ENCODE measurements at places on chromosomes 12 and 14. TPM values are rescaled to one million over a fixed set of nuclear protein-coding genes. Genes with fewer than 3 reads are reported as not detected.

DNA sequence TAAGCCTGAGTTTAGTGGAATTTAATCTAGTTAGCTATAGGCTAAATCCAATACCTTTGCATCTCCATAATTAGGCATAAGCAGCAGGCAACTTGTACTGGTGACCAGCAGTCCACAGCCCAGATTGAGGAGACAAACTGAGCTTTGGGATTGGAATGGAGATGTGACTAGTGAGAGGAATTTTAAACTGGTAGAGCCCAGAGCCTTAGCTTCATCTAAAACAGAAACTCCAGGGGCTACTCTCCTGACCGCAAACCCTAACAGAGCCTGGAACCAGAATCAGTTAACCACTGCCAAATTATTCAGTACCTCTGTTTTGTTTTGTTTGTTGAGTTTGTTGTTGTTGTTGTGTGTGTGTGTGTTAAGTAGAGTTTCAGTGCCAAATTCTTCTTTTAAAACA lies 53.2 kb downstream of the TSPAN19 start:
- no peak for DNase-seq

- no peak for DNase-seq
Measured at GRCh38 chr14:61250063-61250462, 31.1 kb downstream of the TMEM30B start.

DNA sequence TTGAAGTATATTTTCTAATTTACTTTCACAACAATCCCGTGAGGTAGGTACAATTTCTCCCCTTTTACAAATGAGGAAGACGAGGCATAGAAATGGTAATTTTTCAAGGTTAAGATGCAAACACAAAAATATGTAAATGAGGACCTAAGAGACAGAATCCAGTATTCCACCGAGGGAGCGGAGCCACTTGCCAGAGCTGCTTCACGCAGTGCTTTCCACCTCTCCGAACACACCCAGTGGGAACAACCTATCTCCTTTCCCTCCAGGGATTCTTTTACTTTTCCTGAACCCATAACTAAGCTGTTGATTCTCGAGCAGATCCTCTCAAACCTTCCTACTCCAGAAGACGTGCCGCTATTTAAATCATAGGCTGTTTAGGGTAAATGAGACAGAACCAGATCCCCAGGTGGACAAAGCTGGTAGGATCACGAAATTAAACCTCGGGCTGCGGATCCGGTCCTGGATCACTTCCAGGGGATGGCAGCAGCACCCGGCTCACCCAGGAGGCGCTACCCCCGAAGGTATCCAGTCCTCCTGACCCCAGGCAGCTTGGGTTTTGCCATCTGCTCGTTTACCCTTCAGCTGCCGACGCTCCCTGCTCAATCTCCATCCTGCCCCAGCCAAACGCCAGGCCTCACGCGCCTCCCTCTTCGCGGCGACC lies 1.5 kb downstream of the DDHD1 start:
- DNase-seq = no peak

DNA sequence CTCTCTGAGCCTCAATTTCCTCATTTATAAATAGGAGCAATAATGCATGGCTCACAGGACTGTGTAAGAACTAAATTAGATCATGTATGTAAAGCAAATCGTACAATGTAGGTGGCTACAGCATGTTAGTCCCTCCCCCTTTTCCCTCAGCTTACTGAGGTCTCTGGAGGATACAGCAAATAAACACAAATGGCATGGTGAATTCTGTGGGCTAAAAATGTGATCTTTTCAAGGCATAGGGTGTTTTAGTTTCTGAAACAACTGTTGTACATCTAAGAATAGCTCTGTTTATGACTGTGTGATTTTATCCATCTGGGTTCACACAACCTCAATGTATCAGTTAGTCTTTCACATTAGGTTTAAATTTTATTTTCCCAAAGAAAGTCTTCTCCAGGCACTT lies 121.2 kb upstream of the PLEKHG7 start:
- DNase-seq = no peak

GRCh38 chr12:84058136-84058535 lies 854.5 kb downstream of the SLC6A15 start:
- no peak for DNase-seq

GRCh38 chr12:66092559-66093269 lies 37.8 kb downstream of the LLPH start:
- no peak for DNase-seq

DNA sequence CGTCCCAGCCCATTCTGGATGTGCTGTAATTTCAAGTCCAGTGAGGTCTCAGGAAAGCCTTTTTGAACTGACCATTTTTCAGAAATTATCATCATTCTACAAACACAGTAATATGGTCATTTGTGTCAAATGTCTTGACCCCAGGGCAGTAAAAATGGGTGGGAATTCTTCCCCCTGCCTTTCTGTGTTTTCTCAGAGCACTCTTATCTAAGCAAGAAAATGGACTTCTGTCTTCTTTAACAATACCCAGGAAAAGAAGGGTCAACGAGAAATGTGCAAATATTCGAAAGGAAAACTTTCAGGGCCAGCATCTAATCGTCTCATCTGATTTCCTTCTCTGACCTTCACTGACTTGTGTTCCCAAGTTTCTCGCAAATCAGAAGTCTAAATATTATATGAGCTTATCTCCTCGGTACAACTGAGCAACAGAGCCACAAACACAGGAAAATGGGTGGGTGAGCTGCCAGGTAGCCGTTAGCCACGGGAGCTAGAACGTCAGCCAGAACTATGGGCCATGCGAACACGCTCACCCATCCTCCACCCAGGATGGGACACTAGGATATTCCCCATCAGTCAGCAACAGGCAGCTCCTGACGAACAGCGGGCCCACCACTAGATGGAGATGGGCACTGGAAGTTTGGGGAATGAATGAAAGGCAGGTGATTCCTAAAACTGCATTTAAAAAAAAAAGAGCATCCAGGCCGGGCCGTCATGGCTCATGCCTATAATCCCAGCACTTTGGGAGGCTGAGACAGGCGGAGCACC lies 57.1 kb downstream of the VWF start:
- no peak for DNase-seq

- DNase-seq = no peak
Measured at GRCh38 chr14:54325766-54326165, 71.0 kb upstream of the CDKN3 start.

GRCh38 chr12:65500091-65500900 lies 221.8 kb downstream of the MSRB3 start:
- DNase-seq = no peak

DNA sequence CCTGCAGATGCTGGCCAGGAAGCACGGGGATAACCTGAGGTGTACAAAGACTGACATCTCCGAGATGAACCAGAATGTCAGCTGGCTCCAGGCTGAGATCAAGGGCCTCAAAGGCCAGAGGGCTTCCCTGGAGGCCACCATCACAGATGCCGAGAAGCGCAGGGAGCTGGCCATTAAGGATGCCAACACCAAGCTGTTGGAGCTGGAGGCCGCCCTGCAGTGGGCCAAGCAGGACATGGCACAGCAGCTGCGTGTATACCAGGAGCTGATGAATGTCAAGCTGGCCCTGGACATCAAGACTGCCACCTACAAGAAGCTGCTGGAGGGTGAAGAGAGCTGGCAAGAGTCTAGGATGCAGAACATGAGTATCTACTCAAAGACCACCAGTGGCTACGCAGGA lies 380.0 kb upstream of the USP15 start:
- no peak for DNase-seq

- DNase-seq = no peak
Measured at GRCh38 chr12:90939382-90939781, 15.6 kb downstream of the CCER1 start.

DNA sequence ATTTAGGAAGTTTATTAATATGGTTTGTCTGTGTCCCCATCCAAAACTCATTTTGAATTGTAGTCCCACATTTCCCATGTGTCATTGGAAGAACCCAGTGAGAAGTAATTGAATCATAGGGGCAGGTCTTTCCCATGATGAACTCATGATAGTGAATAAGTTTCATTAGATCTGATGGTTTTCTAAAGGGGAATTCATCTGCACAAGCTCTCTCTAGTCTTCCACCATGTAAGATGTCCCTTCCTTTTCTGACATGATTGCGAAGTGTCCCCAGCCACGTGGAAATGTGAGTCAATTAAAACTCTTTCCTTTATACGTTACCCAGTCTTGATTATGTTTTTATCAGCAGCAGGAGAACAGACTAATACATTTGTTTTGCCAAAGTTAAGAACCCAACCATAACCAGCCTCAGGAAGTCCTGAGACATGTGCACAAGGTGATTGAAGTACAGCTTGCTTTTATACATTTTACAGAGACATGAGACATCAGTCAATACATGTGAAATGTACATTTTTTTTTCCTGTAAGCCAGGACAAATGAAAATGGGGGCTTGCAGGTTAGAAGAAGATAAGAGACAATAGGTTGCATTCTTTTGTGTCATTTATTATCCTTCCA lies 1136.7 kb downstream of the TMEM121 start:
- DNase-seq = no peak

DNA sequence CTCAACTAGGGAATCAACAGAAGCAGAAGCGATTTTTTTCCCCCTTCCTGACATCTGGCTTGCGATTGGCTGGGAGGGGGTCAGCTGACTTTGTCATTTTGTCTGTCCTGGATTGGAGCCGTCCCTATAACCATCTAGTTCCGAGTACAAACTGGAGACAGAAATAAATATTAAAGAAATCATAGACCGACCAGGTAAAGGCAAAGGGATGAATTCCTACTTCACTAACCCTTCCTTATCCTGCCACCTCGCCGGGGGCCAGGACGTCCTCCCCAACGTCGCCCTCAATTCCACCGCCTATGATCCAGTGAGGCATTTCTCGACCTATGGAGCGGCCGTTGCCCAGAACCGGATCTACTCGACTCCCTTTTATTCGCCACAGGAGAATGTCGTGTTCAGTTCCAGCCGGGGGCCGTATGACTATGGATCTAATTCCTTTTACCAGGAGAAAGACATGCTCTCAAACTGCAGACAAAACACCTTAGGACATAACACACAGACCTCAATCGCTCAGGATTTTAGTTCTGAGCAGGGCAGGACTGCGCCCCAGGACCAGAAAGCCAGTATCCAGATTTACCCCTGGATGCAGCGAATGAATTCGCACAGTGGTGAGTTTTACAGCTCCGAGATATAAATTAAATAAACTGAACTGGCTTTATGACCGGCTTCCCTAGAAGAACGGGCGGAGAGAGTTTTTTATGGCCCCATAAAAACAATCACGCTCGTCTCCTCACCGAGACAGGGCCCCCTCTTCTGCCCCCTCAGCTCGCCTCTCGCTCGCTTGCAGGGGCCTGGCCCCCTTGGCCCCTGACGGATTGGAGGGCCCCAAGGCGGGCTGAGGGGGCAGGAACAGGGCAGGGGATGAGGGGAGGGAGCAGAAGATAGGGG lies at the start of gene HOXC6:
TSS of gene HOXC6 (plus strand) at position 127 of the 888 bp plus-strand sequence. CDS start at position 209, 82 bp downstream.
- no peak for DNase-seq

GRCh38 chr14:34355584-34356263 lies 106.3 kb downstream of the SPTSSA start:
- DNase-seq = no peak

- DNase-seq = peak; percentile 62
Measured at GRCh38 chr14:20610002-20610765, 19.0 kb upstream of the RNASE12 start.

The EXD2 gene
- 6.9 TPM for total RNA-seq

The TGM1 gene
- 6.5 TPM for total RNA-seq

The MYO1H gene
- total RNA-seq = not detected

The RNASE2 gene
- not detected for total RNA-seq

The KRT83 gene
- total RNA-seq = not detected

The RTL1 gene
- total RNA-seq = not detected

All from activated B cell treated with CpG ODN at 0.5 μM for 24 hours (primary cell).